ENCODE measurements at places on chromosomes 4 and X.

DNA sequence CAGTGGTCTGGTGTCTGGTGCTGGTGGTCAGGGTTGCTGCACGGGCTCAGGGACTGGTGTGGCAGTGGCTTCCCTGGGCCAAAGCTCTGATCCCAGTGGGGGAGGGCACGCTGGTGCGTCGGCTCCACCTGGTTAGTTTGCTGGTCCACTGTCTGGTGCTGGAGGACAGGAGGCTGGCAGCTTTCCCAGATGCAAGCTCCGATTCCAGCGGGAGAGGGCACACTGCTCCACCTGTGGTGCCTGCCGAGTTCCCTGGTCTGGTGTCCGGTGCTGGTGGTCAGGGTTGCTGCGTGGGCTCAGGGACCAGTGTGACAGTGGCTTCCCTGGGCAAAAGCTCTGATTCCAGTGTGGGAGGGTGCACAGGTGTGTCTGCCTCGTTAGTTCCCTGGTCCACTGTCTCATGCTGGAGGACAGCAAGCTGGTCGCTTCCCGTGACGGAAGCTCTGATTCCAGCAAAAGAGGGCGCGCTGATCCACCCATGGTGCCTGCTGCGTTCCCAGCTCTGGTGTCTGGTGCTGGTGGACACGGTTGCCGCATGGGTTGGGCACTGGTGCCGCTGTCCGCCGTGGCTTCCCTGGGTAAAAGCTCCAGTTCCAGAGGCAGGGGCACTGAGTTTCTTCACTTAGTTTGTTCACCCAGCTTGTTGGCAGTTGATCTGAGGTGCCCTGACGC is 5.8 kb downstream of the VMA21 start:
- DNase-seq = peak; percentile 5

DNA sequence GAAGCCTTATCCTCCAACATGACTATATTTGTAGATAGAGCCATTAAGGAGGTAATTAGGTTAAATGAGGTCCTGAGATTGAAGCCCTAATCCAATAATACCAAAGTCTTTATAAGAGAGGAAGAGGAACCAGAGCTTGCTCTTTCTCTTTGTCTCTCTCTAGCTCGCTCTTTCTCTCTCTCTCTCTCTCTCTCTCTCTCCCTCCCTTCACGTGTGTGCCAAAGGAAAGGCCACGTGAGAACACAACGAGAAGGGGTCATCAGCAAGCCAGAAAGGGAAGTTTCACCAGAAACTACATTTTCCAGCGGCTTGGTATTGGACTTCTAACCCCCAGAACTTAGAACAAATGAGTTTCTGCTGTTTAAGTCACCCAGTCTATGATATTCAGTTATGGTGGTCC is 1540.5 kb downstream of the C4orf33 start:
- DNase-seq = no peak

DNA sequence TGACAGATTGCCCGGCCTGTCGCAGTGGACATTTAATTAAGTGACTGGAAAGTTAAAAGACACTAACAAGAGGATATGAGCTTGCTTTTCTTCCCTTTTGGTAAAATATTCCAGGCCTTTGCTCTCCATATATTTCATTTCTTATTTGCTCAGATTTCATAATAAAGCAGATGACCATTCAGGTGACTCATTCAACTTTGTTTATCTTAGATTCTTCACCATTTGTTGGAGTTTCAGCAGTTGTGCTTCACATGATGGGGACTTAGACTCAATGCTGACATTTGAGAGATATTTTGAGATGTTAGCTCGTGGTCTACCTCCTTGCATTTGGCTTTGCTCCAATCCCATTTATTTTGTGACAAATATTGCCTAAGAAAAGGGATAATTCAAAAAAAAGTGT is 312.2 kb downstream of the ARHGAP24 start:
- no peak for DNase-seq

- no peak for DNase-seq
Measured at GRCh38 chrX:68731254-68731653, 83.8 kb downstream of the STARD8 start.

DNA sequence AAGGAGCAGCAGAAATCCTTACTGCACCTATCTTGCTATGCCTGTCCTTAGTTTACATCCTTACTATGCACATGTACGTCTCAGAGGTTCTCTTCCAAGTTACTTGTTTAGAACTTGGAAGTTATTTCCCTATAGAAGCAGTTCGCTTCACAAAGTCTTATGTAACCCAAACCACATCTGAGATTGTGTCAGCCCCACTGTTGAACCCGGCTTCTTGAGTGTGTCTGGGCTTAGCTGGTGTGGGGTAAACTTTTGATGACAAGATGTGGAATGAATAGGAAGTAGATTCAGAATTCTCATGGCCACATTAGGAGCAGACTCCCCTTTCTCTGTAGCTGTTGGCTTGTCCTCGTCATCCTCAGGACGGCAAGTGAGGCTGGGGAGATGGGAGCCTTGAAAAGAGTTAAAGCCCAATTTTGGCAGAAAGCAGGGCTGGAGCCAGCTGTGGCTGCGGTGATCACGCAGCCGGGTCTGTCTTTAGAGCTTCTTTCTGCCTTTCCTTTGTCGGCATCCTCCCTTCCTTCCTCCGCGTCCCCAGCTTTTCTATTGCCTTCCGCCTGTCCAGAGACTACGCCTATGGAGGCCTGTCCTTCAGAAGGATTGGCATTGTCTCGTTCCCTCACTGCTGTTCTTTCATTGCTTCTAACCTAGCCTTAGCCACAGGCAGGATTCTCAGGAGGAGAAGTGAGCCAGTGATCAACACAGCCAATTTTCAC is 23.0 kb upstream of the LIMCH1 start:
- no peak for DNase-seq

- no peak for DNase-seq
Measured at GRCh38 chrX:155188786-155189185, 27.5 kb upstream of the VBP1 start.

- no peak for DNase-seq
Measured at GRCh38 chrX:32448945-32449344, 762.4 kb downstream of the DMD start.

GRCh38 chr4:151801547-151802516 is 41.0 kb upstream of the GATB start:
- no peak for DNase-seq

DNA sequence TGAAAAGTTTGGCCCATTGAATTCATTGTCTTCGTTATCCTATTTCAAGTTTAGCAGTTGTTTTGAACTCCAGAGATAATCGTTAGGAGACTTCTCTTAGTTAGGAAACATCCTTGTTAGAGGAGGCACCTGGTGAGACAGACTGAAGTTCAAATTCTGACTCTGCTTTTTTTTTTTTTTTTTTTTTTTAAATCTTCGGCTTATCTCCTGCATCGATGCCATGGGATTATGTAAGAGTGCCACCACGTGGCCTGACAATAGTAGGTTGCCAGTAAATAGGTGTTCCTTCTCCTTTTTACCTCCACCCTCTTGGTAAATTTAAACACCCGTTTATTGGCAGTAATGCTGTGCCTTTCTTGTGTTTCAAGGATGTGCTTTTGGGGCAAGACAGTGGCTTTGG is 149.3 kb downstream of the SOWAHB start:
- DNase-seq = no peak

- peak; percentile 18 for DNase-seq
Measured at GRCh38 chr4:2648159-2648814, 107.8 kb downstream of the TNIP2 start.

DNA sequence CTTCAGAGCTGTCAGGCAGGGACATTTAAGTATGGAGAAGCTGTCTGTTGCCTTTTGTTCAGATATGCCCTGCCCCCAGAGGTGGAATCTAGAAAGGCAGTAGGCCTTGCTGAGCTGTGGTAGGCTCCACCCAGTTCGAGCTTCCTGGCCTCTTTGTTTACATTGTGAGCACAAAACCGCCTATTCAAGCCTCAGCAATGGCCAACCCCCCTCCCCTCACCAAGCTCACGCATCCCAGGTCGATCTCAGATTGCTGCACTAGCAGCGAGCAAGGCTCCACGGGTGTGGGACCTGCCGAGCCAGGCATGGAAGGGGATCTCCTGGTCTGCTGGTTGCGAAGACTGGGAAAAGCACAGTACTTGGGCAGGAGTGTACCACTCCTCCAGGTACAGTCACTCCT is 59.3 kb downstream of the ZNF674 start:
- DNase-seq = no peak

DNA sequence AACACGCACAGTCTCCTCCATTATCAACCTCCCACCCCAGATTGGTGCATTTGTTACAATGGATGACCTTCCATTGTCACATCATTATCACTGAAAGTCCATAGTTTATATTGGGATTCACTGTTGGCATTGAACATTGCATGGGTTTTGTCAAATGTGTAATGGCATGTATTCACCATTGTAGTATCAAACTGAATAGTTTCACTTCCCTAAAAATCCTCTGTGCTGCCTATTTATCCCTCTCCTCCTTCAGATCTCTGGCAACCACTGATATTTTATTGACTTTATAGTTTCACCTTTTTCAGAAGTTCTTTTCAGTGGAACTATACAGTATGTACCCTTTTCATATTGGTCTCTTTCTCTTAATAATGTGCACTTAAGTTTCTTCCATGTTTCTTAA is 1565.4 kb downstream of the PCDH18 start:
- no peak for DNase-seq

DNA sequence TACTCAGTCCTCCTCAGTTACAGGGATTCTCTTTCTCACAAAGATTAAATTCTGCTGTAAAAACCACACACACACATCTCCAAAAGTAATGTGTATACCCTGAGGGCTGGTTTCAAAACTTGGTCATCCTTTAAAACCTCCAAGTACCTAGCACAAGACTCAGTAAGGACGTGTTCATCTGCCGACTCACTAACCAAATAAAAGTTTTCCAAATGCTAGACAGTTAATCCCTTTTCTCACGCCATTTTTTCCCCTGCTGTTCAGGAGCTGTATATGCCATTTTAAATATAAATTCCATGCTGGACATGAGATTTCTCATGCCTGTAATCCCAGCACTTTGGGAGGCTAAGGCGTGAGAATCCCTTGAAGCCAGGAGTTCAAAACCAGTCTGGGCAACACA is 3.9 kb upstream of the SAT1 start:
- no peak for DNase-seq

GRCh38 chr4:110064295-110064694 is 134.1 kb downstream of the ELOVL6 start:
- no peak for DNase-seq

DNA sequence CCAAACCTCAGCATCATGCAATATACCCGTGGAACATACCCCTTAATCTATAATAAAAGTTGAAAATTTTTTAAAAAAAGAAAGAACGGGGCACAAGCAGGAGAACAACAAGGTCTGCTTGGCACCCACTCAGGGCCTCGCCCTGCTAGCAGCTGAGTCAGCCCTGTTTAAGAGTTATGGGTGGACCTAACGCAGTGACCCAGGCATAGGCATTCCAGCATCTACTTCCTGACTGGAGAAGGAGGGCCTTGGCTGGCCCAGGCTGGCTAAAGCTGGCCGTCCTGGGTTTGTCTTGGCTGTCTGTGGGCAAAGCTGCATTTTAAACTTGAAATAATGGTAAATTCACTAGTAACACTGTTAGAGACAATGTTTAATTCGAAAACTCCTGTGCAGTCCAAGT is 236.7 kb upstream of the PGRMC2 start:
- DNase-seq = no peak

DNA sequence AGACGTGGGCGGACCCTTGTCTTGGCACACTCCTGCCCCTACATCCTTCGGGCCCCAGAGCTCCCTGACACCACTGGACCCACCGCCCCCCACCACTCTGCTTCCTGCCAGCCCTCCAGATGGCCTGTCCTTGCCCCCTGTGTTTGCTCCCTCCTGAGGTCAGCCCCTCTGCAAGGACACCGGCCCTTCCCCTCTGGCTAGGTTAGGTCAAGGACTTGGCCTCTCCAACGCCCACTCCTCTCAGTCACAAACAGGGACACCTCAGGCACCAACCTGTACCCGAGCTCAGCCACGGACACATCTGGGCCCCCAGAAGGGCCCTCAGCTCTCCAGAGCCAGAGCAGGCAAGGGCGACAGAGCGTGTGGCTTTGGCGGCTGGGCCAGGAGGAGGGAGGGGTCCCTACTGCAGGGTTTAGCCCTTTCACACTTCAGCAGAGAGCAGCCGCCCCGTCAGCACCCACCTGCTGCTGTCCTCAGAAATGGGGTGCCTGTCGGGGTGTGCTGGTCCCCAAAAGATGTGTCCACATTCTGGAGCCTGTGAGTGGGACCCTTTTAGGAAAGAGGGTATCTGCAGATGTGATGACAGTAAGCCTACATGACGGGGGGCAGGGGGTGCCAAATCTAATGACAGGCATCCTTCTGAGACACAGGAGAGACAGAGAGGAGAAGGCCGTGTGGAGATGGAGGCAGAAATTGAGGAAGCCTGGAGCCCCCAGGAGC is 23.5 kb upstream of the DUSP9 start:
- no peak for DNase-seq

GRCh38 chr4:68344785-68345184 is 5.1 kb downstream of the YTHDC1 start:
- DNase-seq = no peak

DNA sequence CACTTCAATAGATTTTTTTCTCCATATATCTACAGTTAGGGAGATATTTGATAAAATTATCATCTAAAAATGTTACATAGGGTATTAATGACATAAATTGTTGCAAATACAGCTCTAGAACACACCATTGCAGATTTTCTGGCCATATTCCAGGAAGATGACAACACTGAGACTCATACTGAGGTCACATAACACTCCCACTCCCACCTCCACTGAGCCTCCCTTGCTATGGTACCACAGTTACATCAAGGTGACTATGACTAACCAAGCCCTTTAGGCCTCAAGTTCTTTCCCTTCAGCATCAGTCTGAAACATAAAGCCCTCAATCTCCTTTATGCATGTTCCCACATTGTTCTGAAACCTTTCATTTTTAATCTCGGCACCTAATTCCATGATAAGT is 932.0 kb upstream of the IGFBP7 start:
- DNase-seq = no peak

DNA sequence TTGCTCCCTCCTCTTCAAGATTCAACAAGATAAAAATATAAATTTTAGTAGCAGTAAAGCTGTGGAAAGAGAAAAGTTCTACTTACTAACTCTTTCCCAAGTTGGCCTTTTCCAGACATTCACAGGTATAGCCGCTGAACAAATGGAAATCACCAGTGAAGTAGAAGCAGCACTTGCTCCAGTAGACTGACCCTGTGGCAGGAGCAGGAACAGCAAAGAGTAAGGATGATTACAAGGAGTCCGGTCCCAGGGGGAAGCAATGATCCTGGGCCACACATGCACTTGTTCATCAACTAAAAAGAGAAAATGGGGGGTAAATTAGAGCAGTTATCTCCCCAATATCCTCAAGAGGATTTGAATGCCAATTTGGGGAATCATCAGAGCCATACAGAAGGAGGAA is 184.9 kb downstream of the NAF1 start:
- no peak for DNase-seq

- DNase-seq = no peak
Measured at GRCh38 chrX:45710081-45710801, 509.6 kb upstream of the DIPK2B start.

Measured in head of caudate nucleus (tissue), 42 donors.